ENCODE measurements at places on chromosomes 1 and 21.

DNA sequence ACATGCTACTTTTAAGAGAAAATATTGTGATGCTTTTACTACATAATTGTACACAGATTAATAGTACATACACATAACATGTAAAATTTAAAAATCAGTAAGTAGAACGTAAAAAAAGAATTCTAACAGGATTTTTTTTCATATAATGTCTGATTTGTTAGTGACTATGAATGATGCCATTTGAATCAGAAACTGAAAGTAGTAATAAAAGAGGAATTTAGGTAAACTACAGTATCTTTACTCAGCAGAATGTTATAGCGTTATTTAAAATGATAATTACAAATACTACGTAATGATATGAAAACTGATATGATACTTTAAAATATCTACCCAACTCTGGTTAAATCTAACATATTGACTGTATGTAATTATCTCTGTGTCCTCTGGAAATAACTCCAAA is 116.1 kb downstream of the DENND1B start:
- DNase-seq = no peak

DNA sequence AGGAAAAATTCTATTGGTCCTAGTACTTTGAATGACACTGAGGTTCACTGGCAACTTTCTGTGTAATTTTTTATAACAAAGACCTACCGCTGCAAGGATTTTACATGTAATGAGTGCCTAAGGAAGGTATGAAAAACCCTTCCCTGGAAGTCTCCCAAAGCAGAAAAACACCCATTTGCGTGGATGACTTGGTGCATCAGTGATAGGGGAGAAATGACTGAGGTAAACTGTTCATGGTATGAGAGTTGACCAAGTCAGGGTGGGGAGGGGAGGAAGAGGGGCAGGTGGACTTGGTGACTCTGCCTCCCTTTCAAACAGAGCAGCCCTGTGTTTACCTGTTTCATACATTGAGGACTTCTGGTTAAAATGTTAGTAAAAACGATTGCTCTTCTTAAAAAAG is 78.8 kb upstream of the IPO9 start:
- no peak for DNase-seq

DNA sequence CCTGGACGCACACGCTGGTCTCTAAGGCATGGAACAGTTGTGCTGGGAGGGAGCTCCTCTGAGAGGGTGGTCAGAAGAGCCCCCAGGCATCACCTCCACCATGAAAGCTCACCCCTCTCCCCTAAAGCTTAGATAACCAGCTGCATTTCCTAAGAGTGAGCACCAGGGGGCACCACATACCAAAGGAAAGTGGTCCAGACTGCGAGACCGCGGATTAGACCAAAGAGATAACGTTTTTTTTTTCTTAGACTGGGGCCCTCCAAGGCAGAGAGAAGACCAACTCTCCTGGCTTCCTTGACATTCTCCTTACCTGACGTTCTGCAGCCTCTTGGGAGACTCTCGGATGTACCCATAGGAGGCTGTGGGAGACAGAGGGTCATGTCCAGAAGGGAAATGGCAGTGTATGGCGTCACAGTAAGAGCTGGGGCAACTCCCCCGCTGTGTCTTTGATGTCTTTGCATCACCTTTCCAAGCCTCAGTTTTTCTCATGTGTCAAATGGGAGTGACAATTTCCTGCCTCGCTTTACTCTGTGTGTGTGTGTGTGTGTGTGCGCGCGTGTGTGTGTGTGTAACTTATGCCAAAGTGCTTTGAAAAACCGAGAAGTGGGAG is 12.3 kb upstream of the IFNLR1 start:
- no peak for DNase-seq

DNA sequence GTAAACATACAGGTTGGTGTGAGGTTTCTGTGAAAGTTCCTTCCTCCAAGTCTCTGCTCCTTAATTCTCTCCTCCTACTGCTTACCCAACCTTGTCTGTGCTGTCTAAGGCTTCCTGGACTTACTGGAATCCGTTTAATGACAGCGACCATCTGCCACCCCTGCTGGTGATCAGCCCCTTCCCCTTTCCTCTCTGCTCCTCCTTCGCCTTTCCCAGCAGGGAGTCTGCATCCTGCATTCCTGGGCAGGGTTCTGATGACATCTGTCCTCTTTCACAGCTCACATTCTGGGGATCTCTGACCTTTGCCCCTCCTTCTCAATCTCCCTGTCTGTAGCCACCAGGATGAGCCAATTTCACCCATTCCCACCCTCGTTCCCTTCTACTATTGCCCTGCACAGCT is 66.5 kb downstream of the KIRREL1 start:
- no peak for DNase-seq

DNA sequence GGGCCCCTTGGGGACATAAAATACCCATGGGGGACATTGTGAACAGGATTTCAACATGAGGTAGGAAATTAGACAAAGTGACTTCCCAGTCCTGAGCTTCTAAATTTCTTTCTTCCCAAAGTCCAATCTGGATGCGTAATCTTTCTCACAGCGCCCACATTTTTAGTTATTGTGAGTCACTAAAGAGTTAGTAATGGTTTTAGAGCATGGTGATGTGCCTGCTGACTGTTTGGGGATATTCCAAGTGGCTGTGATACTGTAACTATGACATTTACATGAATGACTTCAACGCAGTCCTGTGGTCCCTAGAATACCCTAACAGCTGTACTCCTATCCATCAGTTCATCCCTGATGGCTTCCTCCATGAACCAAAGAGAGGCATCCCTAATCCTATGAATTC is 224.0 kb upstream of the COA6 start:
- DNase-seq = no peak

DNA sequence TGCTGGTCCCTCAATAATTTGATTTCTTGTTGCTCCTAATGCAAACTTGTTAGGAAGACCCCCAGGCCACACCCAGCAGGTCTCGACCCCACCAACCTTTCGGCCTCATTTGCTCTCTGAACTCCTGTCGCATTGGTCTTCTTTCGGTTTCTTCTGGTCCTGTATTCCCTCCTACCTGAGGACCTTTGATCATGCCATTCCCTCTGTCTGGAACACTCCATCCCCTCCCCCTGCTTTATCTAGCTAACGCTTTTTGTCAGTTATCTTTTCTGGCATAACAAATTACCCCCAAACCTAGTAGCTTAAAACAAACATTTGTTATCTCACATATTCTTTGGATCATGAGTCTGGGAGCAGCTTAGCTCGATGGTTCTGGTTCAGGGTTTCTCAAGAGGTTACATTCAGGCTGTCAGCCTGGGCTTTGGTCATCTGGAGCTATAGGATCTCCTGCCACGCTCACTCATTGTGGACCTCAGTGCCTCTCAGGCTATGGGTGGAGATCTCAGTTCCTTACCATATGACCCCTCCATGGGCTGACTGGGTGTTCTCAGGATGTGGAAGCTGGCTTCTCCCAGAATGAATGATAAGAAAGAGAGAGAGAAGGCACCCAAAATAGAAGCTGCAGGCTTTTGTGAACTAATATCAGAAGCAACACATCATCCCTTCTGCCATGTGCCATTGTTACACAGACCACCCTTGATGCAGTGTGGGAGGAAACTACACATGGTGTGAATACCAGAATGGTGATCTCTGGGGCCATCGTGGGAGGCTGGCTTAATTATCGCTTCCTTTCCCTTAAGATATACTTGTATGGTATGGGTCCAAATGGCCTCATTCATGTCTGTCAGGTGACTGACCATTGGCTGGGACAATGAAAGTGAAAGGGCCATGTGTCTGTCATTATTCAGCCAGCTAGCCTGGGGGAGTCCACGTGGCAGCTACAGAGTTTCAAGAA is 29.1 kb upstream of the BCAR3 start:
- no peak for DNase-seq

GRCh38 chr1:156497743-156498431 is 2.7 kb downstream of the MEF2D start:
- DNase-seq = no peak

DNA sequence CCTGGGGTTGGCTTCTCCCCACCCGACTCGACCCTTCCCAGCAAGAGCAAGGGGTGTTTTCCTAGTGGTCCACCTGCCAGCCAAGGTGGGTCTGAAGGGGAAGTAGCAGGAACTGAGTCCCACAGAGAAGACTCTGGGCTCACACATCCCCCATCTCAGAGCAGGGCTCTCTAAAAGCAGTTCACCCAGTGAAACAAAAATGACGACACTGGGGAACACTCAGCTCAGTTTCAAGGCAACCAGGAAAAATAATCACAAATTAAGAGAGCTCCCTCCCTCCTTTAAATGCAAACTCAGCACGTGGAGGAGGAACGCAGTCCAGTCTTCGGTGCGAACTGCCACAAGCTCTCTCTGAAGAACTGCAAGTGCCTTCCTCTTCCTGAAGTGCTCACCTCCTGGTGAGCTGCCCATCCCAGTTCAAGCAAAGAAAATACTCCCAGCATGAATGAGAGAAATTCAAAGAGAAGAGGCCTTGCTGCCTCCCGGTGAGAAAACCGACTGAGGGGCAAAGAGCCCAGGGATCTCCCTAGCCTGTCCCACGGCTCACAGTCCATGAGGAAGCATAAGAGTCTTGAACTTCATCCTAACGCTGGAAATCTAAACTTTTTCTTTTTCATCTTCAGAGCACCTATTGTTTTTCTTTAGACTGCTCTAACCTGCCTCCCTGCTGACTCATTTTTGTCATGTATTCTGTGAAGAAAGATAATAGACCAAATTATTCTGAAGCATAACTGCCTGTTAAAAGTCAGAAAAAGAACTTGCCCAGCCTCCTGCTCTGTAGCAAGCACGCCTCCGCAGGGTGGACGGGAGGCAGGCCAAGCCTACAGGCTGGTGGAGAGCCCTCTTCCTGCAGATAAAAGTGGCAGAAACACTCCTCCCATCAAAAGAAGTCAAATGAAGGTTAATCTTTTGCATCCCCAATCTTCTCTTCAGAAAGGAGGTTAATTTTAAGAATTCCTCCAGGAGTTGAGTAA is 281.4 kb downstream of the HHIPL2 start:
- DNase-seq = no peak

- DNase-seq = no peak
Observed at GRCh38 chr1:163672976-163673758, 351.4 kb downstream of the NUF2 start.

DNA sequence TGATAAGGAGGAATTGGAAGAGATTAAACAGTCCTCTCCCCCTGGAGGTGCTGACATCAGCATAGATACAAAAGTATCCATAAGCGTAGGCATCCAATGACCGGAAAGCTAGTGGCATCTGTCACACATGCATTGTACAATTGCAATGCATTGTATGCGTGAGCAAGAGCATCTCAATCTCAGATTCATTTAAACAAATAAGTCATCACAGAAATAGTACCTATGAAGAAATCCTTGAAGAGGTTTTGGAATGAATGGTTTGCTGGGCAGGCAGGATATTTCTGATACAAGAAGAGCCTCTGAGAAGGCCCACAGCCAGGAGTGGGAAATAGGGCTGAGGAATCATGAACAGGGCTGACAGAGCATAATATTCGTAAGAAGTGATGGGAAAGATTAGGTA is 88.9 kb upstream of the ABCD3 start:
- no peak for DNase-seq

GRCh38 chr1:45394342-45394741 is 54.1 kb upstream of the MUTYH start:
- DNase-seq = no peak

- no peak for DNase-seq
Observed at GRCh38 chr1:21379571-21379970, 60.4 kb upstream of the NBPF3 start.

DNA sequence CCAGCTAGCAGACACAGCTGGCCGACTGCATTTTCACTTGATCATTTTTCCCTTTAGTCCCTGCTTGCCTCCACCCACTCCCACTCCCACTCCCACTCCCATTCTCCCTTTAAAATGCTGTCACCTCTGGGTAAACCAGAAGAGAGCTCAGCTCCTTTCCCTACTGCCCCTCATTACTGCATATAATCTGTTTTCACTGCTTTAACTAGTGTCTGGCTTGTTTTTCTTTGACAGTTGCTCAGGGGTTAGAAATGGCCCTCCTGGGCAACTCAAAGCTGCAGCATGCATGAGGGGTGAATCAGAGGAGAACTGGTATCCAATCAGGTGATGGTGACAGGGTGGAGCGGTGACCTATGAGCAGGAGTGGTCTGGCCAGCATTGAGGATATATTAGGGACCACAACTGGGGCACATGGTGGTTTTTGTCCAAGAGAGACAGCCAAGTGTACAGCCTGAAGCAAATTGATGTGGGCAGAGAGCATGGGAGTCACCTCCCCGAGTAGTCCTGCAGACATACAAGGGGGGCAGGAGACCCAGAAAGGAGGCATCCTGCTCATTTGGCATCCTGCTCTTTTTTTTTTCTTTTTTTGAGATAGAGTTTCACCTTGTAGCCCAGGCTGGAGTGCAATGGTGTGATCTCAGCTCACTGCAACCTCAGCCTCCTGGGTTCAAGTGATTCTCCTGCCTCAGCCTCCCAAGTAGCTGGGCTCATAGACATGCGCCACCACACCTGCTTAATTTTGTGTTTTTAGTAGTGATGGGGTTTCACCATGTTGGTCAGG is 42.6 kb upstream of the SRSF10 start:
- no peak for DNase-seq

DNA sequence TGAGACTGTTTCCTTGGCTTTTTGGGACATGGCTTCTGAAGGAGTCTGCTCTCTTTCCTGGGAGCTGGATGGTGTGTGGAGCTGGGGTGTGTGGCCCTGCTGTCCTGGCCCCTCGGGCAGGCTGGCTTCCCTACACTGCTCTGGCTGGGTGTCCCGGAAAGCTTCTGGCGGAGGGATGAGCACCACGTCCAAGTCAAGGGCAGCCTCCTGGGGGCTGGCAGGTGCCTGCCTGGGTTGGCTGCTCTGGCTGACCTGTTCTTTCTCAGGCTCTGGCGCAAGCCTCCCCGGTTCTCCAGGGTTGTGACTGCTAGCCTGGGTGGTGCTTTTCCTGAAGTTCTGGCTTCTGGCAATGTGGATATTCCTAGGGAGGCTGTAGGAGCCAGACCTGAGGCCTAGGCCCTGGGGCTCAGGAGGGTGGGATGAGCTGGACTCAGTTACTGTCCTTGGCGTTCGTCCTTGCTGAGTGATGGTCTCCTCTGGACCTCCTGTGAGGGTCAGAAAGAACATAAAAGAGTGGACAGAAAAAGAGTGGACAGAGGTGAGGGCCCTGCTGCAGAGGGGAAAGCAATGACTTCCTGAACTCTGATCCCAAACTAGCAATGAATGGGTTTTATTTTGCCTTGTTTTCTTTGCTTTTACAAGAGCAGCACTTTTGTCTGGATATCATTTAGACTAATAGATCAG is 9.4 kb downstream of the C1orf116 start:
- DNase-seq = no peak

- DNase-seq = no peak
Observed at GRCh38 chr1:147547065-147547464, 5.8 kb downstream of the BCL9 start.

DNA sequence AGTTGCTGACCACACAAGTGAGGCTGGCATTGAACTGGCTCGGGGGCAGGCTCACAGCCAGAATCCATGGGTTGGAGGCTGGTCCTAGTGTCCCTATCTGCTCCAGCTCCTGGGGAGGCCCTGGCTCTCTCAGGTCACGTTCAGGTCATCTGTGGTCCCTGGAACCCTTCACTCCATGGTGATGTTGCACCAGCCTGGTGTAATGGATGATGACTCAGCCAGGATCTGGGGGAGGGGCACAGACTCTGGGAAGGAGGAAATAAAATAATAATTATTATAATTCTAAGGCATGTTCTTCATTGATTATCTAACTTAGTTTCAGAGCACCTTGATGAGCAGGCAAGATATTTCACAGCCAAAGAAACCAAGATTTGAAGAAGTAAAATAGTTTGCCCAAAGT is 26.6 kb upstream of the FCRL4 start:
- no peak for DNase-seq
